NCI-H2171 (cell line): ENCODE measurements at places on chromosomes 13 and 19.

DNA sequence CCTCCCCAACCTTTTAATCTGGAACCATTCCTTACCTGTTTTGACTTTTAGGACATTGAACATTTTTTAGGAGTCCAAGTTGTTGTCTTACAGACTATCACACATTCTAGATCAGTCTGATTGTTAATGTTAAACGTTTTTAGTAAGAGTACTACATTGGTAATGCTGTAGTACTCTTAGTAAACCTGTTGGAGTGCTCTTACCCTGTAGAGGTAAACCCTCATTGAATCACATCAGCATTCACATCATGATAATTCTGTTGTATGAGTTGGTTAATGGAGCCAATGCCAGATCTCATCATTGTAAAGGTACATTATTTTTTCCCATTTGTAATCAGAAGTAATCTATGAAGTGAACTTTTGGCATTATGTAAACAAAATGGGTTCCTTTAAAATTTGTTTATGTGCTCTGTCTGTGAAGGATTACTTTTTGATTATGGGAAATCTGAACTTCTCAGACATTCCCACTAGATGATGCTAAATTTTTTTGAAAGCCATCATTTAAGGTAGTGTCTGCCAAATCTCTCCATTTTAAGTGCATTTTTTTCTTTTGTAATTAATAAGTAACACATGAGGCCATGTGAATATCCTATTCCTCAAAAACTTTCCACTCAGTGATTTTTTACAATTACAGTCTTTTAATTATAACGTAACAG, 55.2 kb downstream of the VWA8 start:
- DNase-seq, result no peak

DNA sequence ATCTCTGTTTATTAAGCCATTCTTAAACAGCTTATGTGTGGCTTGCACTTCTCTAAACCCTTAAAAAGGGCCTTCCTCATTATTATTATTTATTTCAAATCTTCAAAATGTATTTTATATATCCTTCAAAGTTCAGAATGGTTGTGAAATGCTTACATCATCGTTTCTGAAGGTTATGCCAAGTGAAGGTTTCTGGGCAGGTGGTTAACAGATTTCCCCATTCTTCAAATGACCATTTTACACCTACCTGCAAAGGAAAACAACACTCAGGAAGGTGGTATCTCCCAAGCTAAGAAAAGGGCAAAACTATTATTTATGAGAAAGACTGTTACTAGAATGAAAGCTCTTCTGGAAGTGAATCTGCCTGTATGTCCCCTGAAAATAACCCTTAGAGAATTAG, 191.6 kb downstream of the SHISA2 start:
- no peak for DNase-seq

DNA sequence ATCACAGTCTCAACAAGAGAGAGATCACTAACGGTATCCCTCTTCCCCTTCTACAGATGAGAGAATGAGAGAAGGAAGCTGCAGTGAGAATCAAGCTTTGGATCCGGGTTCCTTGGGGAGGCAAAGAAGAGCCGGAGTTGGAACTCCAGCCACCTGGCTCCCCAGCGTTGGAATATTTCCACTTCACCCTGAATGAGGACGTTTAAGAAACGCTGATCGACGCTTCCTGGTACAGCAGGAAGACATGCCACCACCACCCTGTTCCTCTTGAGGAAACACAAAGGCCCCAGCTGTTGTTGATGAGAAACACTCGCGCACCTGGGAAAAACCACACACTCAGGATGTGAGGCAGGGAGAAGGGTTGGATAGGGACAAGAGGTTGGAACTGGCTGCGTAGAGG, 11.3 kb upstream of the CACNG8 start:
- DNase-seq, result no peak

GRCh38 chr19:46610413-46610775, 9.3 kb downstream of the CALM3 start:
- DNase-seq, result no peak

DNA sequence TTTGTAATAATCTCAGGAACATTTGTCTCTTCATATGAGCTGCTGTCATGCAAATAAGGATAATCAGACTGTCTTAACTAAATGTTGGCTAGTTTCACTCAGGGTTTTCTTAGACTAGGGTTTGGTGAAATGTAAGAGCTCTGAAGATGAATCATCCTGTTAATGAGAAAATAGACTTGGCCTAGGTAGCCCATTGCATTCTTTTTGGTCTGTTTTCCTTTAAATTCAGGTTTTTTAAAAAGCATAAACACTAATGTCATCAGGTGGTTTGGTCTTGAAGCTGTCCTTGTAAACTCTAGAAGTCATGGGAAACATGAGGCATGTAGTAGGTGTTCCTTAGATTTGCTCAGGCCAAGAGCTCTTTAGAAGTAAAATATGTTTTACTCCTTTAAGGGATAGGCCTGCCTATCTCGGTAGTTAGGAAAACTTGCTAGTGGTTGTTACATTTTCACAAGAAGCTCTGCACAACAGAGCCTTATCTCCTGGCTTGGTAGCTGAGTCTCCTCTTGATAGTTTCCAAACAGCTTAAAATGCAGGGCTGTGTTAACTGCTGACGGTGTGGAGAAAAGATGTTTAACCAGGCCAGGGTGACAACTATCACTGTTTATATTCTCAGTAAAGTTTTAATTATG, 62.0 kb upstream of the C1QTNF9B start:
- DNase-seq, result no peak

GRCh38 chr19:38452430-38453366, 19.2 kb downstream of the RYR1 start:
- DNase-seq, result no peak
